Heart left ventricle (tissue), 16 donors: ENCODE measurements at places on chromosomes 6 and 20. TPM values are rescaled to one million over a fixed set of nuclear protein-coding genes. Genes with fewer than 3 reads are reported as not detected.

TMC2 gene
- total RNA-seq: not detected

ZBP1 gene
- 1.7 TPM for total RNA-seq

SRSF12 gene
- total RNA-seq: 0.29 TPM

MCM3 gene
- total RNA-seq: 22.1 TPM

HAO1 gene
- total RNA-seq: not detected

NKAIN4 gene
- total RNA-seq: not detected

DNA sequence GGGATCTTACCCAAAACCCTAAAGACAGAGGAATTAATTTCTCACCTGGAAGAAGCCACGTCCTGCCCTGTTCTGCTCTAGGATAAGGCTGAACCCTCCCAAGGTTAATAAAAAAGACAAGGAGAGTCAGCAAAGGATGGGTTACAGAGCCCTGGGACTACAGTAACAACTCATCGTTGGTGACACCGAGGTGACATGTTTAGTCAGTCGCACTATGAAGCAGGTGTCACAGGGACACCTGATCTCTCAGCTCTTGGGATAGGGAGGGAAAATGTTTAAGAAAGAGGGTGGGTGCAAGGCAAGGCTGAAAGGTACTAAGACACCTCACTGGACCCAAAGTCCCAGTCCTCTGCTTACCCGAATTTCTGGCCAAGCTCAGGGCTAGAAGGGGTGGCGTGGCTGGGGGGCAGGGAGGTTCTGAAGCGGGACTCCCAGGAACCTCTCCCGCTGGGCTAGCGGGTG is 562 bp downstream of the MOCS1 start:
- DNase-seq: no peak

DNA sequence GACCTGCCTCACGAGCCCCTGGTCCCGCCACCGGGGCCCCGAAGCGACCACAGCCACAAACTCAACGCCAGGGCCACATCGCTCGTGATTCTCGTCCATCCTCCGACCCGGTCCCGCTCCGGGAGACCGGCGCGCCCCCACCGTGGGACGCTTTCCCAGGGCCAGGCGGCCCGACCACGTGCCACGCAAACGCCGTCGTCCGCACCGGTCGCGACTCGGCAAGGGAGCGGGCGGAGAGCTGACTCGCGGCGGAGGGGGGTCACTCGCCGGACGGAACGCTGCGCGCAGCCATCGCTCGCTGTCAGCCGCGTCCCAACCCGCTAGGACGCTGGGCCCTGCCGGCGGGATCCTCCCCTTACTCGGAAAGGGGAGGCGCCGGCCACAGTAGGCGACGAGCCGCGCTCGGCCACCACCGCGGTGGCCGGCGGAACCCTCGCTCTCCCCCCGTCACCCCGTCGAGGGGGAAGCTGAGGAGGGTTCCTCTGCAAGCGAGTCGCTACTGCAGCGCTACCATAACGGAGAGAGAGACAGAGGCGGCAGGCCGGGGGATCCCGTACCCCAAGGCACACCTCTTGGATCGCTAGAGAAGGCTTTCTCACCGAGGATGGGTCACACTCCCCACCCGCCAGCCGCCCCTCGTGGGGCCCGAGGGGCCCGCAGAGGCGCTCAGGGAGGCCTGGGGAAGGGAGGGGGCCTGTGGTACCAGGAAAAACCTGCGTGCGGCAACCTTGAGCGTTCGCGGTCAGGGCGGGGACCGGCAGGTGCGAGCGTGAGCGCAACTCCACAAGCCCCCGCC is 511.8 kb upstream of the ZNF337 start:
- DNase-seq: no peak

- DNase-seq: no peak
These were observed 178.7 kb upstream of the TNFAIP3 start for GRCh38 chr6:137688230-137688971.

DNA sequence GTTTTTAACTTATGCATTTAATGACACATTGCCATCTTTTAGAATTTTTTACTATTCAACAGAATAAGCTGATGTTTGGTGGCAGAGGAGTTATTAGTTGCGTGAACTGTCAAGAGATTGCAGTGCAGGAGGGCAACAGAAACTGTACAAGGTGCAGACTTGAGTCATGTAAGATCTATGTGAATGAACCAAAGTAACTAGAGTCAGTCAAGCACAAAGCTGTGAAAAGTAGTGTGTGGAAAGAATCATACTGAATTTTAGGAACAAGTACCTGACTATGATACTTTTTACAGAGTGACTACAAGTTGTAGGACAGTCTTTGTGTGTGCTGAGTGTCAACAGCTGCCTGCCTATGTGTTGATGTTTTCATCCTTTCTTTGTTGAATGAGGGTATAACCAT is 2.7 kb upstream of the C6orf163 start:
- DNase-seq: no peak

DNA sequence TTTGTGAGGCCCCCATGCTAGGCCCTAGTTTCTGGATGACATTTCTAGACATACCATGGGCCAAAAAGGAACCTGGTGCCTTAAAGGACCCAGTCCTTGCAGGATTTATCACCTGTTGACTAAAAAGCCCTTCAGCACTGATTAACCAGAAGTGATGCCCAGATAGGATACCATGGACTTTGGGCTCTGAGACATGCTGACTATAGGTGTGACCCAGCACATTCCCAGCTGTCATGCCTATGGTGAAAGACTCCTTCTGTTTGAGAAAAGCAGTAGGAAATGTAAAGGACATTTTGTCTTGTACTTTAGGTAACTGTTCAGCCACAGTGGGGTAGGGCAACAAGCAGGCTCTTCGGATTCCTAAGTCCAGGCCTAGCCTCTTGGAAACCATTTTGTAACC is 724.2 kb downstream of the CD109 start:
- no peak for DNase-seq

DNA sequence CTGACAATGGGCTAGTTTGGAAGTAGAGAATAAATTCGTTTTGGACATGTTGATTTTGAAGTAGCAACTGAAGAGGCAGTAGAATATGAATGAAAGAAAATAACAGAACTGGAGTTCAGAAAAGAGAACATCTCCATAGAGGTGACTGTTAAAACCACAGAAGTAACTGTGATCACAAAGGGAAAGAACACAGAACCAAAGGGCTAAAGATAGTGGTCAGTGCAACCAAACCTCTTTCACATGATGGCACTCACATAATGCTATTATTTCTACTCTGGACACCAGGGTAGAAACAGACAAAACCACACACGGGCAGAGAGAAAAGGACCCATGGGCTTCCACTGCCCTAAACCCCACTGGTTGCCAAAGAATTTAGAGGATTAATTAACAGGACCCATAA is 58.5 kb downstream of the CDK19 start:
- no peak for DNase-seq

DNA sequence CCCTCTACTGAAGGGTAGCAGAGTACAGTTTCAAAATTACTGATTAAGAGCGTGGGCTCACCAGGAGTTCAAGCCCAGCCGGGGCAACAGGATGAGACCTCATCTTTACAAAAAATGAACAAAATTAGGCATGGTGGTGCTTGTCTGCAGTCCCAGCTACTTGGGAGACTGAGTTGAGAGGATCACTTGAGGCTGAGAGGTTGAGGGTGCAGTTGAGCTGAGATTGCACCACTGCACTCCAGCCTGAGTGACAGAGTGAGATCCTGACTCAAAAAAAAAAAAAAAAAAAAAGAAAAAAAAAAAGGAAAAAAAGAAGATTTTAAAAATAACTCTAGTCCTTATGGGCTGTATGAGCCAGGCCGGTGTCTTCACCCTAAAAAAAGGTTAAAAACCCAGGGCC is 18.7 kb downstream of the PABPC1L start:
- no peak for DNase-seq

DNA sequence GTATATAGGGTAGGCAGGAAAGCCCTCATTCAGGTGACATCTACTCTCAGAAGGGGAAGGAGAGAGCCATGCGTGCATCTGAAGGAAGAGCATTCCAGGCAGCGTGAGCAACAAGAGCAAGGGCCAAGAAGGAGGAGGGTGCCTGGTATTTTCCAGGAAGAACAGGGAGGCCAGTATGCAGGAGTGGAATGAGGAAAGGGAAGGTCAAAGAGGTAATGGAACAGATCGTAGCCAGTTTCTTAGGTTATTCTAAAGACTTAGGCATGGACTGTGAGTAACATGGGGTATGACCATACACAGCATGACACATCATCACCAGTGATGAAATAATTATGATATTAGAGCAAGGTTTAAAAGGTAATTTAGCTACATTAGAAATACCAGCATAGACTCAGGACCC is 24.1 kb downstream of the ALDH8A1 start:
- no peak for DNase-seq

DNA sequence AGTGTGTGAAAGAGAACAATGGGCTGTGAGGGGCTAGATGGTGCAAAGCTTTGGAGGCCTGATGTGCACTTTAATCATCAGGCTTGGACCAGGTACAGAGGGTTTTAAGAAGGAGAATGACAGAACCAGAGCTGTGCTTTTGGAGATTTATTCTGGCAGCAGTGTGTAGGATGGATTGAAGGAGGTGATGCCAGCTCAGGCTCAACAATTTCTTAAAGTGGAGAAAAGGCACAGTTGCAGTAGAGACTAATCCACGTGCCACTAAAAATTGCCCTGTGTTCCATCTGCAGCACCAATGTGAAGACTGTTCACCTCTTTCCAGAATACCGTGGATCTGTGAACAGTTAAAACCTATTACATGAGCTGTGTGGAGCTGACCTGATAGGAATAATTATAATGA is 134.7 kb downstream of the FUT9 start:
- DNase-seq: no peak

GRCh38 chr6:133964052-133964451 is 11.0 kb downstream of the TBPL1 start:
- no peak for DNase-seq

DNA sequence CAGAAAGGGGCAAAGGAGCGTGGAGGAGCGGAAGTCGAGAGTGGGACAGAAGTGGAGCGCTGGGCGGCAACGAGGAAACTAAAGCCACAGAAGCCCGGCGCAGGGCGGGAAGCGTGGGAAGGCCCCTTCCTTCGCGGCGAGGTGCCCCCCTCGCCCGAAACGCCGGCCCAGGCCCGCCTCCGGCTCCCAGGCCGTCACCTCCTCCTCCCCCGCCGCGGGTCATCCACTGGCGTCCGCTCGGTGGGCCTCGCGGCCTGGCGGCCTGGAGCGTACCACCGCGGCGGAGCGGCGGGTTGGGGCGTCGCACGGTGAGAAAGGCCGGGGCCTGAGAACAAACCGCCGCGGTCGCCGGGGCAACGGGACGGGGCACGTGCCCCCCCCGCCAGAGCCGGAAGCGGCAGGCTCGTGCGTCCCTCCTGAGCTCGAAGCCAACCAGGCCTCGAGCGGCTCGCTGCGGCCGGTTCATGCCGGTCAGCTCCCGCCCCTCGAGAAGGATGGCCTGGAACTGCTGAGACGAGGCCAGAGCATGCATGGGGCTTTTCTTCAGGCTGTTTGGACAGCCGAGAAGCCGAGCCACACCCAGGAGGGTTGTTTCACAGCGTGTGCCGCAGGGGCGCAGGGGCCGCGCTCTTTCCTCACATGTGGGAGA is at the start of gene TCP11:
TSS of gene TCP11 (minus strand) at position 333 of the 649 bp plus-strand sequence. CDS start 469 bp downstream, outside the sequence.
- peak; percentile 40 for DNase-seq

DNA sequence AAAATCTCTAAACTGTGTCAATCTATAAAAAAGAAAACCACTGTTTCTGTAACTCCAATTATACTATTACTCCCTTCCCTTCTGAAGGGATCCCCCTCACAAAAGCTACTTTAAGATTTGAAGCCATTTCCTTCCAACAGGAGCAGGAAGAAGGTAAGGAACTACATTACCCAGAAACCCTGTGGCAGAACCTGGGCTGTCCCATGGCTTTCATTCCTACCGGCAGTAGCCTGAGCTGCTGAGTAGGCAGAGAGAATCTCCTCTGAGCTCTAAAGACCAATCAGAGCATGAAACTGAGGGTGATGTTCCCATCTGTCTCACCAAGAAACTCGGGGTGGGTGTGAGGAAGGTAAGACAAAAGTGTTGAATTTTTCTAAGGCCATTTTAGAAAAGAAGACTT is 108.0 kb upstream of the LRFN2 start:
- DNase-seq: no peak
